Adipocyte (in vitro differentiated cells): ENCODE measurements at places on chromosomes 12 and 14.

- DNase-seq = no peak
Observed at GRCh38 chr12:11805680-11806079, 156.2 kb downstream of the ETV6 start.

- DNase-seq = peak; percentile 14
Observed at GRCh38 chr12:10563966-10564365, 49.4 kb downstream of the MAGOHB start.

- no peak for DNase-seq
Observed at GRCh38 chr14:43778570-43778936, 728.5 kb downstream of the FSCB start.

DNA sequence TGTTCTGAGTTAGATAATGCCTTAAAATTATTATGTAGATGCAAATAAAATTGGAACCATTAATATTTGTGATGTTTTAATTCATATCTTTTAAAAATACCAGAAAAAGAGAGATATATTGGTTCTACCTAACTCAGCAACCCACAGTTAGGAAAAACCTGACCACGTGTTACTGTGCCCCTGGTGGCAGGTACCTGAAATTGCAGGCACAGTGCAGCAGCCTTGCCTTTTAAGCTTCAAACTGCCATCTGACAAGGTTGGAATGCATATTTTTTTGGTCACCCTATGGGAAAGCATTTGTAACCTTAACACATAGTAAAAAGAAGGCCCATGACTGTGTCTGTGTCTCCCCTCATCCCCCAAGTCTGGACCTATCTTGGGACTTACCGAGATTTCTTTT is 109.4 kb upstream of the NOS1 start:
- no peak for DNase-seq

DNA sequence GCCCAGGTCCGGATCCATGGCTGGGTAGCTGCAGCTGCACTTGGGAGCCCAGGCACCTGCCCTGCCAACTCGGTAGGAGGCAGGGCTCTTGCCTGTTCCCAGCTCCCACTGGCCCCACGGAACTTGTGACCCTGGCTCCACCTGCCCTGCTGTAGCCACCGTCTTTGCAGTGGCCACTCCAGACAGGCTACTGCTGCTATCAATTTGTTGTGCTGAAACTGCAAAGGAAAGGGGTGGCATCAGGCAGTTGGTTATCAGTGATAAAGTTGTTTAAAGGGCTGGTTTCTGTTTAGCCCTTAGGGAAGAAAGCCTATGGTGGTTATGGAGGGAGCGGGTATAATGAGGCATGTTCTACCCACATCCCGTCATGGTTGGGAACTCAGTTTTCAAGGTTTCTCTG is 32.1 kb upstream of the ARID2 start:
- DNase-seq = no peak

- no peak for DNase-seq
Observed at GRCh38 chr12:10121278-10121677, 8.7 kb downstream of the CLEC7A start.

DNA sequence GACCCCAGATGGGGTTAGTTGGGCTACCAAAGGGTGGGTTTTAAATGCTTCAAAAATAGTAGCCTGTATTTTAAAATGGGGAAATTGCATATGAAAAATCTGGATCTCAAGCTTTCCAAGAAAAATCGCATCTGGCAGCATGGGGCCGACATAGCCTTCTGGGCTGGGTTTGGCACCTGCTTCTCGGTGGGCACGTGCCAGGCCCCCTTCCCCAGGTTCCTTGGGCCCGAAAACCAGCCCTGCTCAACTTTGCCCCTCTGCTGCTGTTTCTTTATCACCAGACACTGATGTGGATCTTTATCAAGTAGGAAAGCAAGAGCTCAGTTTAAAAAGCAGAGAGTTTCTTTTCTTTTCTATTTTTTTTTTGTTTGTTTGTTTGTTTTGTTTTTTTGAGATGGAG is 95.1 kb downstream of the DICER1 start:
- DNase-seq = no peak

DNA sequence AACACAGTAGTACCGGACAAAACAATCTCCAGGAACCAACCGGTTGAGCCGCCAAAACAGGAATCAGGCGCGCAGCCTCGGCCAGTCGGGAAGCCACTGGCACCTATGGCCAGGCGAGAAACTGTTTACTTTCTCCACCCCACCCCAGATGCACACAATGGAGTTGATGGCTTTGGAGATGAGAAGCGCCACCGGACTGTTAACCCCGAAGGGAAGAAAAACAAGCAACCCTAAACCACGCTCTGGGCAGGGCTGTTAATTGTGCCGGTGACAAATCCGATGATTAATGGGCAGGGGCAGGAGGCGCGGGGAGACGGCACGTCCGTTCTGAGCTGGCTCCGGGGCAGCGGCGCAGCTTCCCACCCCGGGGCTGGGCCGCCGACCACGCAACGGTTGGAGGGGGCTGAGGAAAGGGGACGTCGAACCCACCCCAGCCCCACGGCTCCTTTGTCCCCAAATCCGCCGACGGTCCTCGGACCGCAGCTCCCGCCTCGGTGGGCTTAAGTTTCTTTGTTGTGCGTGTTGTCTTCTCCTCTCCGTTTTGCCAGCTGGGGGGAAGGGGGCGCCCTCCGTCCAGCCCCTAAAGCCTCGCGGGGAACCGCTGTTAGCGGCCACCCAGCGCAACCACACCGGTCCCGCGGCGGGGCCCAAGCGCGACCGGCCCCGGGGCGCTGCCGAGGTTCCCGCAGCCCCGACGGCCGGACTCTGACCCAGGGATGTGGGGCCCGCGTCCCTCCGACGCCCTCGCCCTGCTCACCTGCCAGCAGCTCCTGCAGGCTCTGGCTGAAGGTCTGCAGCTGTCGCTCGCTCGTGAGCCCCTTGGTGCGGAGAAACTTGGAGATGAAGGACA is 790 bp downstream of the BTG1 start:
- peak; percentile 63 for DNase-seq

- DNase-seq = no peak
Observed at GRCh38 chr12:120167529-120168095, 26.9 kb downstream of the GCN1 start.

DNA sequence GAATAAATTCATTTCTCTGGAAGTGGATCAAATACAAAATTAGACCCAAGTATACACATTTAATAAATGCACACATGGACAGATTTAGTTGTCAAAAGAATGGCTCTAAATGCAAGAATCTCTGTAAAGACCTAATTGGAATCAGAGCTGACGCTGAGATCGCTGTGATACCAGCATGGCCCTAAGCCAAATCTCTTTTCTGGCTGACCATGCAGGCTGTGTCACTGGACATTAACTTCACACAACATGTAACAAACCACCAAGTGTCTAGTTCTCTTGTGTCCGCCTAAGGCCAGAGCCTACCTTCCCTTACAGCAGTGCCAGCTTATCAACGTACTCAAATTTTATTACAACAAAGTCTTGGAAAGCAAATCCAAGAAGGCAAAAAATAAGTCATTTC is 127.5 kb downstream of the MED13L start:
- DNase-seq = no peak

DNA sequence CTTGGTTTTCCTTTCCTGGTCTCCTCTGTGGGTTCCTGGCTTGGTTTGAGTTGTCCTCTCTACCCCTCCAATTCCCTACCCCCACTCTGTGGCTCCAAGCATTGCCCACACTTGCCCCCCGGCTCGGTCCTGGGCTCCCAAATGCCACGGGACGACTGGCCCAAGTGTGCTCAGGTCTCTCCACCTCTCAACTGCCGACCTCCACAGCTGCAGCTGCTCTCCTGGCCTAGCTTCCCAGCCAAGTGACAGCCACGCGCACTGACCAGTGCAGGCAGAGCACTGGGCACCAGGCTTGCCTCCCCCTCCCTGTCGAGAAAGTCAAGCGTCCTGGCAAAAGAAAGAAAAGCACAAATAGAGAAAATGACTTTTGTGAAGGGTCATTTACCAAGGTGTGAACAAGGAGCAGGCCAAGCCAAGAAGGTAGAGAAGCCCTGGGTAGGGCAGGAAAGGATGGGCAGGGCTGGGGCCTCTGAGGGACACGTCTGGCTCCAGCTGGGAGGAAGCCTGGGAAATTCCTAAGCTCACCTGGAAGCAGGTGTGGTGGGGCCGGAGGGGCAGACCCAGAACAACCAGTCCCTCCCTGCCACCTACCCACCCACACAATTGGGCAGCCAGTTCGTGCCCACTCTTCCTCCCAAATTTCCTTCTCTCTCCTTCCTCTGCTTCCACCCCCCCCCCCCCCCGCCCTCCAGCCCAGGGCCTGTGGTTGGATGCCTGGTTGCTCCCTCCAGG is 1.8 kb upstream of the CEP170B start:
- DNase-seq = no peak

GRCh38 chr12:92042791-92043531 is 102.7 kb downstream of the BTG1 start:
- no peak for DNase-seq

GRCh38 chr12:110501399-110501751 is 536 bp downstream of the VPS29 start:
- DNase-seq = peak; percentile 67

DNA sequence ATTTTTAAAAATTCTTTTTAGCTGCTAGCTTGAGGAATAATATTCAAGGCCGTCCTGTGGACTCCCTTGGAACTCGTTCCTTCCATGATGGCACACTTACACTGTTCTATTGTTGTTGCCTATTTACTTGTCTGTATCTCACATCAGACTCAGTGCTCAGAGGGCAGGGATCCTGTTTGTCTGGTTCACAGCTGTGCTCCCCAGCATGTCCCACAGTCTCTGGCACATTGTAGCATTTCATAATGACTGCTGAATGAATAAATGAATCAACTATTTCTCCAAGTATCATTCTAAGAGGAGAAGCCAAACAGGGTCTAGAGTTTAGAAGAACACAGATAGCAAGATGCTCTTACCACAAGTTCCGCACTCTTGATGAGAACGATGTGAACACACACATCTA is 48.0 kb downstream of the NTN4 start:
- DNase-seq = no peak

- DNase-seq = peak; percentile 66
Observed at GRCh38 chr14:95313707-95314106, 6.0 kb downstream of the CLMN start.

DNA sequence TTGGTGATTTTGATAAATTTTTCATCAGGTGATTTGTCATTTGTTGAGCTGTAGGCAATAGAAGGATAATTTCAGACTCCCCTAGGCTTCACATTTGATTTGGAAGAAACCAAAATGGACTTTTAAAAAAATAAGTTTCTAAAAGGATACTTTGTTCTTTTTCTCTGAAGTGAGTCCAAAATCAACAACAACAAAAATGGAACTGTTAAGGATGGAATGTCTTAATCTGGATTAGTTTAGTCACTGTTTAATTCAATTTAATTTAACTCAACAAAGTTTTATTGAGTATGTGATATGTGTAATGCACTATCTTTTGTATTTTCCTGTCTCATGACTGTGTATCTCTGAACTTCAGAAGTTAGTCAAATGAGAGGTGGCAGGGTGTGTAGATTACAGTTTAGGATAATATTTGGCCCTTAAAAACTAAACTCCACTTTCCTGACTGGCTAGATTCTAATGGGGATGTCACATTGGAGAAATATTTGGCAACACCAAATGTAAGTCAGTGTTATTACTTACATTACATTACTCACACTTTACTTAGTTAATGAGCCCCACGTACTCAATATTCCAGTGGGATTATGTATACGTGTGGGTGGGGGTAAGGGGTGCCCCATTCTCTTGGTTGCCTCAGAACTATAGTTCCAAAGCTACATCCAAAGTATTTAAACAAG is 209.7 kb downstream of the BCAT1 start:
- no peak for DNase-seq

GRCh38 chr12:13390381-13390861 is 193.9 kb downstream of the EMP1 start:
- peak; percentile 60 for DNase-seq

- DNase-seq = peak; percentile 22
Observed at GRCh38 chr14:61703342-61704129, 8.2 kb downstream of the HIF1A start.

DNA sequence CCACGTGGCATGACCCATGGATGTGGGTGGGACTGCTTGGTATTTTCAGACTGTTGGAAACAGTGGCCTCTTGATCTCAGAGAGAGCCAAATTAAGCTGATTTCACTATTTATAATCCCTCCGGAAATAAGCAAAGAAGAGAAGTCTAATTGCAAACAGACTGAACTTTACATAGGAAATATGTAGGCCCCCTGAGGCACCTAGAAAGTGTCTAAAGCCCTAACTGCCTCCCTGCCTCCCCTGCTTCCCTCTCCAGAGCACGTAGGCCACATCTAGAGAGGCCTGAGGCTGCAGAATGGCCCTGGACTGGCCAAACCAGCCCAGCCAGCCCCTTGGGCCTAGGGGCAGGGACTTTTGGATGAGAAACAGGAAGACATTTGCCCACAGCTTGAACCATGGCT is 123.8 kb downstream of the ZFP36L1 start:
- DNase-seq = peak; percentile 27

GRCh38 chr14:70716483-70716882 is 74.8 kb downstream of the TTC9 start:
- no peak for DNase-seq

GRCh38 chr12:93616584-93617101 is 44.2 kb downstream of the SOCS2 start:
- DNase-seq = no peak
